ENCODE measurements at places on chromosomes 3 and 15.

DNA sequence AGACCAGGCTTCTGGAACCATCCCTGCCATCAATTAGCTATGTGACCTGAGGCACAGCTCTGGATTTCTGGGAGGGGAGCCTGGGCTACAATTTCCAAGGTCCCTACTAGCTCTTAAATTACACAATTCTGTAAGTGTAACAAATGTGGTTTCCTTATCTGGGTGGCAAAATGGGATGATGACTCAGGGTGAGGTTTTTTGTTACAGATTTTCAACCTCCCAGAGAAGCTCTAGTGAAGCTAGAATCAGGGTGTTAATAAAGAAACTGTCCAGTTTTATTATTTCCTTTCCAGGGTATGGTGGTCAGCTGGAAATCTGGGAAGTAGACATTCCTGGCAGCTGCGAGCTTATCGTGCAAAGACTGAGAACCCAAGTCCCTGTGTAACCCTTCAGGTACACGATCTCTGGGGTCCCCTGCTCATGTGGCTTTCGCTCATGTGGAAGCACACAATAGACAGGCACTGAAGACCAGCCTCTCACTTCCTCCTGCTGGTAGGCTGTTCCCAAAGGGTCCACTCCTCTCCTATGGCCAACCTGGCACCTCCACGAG lies 7.3 kb downstream of the RAB27A start:
- no peak for DNase-seq

GRCh38 chr3:66496746-66497145 lies 4.1 kb downstream of the LRIG1 start:
- DNase-seq, result no peak

DNA sequence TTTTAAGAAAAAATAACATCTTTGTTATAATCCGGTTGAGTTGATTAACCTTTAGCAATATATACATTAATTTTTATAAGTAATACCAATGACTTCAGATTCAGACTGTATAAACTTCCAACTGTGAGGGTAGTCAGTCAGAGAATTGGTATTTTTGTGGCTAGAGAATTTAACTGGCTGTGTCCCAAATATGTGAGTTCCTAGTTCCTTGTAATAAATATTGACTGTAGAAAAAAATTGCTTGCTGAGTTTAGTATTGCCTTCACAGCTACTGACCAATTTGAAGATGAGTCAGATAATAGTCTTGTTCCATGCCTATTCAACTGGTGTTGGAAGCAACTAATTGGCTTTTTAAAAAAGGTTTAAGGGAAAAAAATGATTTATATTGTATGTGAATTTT lies 210.8 kb downstream of the GAP43 start:
- DNase-seq, result peak; percentile 87

GRCh38 chr3:162743091-162743490 lies 1246.5 kb downstream of the OTOL1 start:
- DNase-seq, result no peak

- DNase-seq, result no peak
Measured at GRCh38 chr3:127371334-127371733, 83.5 kb upstream of the PRR20G start.

DNA sequence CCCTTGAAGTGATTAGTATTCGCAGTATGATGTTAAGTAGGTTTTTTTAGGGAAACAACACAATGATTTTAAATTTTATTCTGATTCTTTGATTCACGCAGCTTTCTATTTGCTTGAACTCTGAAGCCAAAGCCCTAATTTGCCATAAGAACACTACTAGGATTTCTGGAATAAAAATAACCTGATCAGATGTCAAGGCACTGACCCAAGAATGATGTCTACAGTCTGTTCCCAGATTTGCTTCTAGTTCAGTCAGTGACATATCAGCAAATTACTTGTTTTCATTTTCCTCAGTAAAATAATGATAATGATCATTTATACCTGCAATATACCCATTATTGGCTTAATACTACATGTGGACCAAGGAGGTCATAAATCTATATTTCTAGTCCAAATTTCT lies 179.5 kb upstream of the EIF1B start:
- DNase-seq, result peak; percentile 44

DNA sequence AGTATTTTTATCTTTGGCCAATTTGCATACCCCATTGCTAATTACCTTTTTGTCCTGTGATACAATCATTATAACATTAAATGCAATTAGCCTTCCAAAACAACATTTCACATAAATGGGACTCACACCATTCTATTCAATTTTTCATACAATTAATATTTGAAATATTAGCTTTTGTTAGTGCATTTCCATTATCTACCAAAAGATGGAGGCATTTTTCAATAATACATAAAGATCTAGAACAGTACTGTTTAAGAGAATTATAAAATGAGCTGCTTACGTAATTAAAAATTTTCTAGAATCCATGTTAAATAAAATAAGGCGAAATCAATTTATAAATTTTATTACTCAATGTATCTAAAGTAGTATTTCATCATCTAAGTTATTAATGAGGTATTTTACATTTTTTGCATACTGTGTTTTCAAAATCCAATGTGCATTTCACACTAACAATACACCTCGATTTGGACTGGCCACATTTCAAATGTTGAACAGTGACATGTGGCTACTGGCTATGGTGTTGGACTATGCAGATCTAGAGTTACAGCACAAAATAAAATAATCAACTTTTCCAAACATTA lies 74.3 kb downstream of the TJP1 start:
- DNase-seq, result no peak

DNA sequence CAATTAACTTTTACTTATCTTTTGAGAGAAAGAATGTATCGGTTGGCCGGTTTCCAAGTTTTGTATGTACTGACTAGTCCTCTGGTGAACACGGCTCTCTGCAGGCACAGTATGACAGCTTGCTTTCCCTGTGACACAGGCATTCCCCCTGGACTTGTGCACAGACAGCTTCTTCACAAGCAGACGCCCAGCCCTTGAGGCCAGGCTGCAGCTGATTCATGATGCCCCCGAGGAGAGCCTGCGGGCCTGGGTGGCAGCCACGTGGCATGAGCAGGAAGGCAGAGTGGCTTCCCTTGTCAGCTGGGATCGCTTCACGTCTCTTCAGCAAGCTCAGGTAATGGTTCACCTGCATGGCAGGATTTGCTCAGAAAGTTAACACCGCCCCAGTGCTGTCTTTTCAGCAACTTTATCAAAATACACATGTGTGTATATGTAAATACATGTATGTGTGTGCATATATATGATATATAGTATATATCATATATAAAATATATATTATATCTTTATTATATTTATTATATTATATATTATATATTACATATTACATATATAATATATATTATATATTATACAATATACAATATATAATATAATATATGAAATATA lies 25.5 kb downstream of the FAN1 start:
- DNase-seq, result no peak

DNA sequence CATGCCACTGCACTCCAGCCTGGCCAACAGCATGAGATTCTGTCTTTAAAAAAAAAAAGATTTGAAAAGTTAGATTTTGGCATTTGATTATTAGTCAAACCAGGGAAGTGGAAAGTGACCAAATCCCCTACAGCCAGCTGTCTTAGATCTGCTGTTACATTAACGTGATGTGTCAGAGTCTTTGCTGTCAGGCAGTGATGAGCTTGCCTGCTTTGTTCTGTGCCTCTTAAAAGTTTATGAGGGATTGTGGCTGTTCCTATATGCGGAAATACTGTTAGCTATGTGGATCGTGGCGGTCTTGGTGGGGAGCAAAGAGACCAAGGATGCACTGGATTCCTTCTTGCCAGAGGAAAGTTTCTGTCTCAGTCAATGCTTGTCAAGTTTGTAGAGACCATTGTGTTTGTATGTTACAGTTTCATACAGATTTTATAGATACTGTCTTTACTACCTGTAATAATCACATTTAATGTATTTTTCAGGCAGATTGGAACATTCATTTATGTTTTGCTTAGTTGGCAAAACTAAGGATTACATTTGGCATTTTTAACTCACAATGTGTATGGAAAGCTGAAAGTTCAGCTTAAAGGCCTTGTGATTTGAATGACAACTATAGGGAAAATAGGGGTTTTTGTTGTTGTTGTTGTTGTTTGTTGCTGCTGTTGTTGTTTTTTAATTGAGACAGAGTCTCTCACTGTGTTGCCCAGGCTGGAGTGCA lies 137.4 kb downstream of the VPS8 start:
- DNase-seq, result no peak

- no peak for DNase-seq
Measured at GRCh38 chr3:67640023-67640660, 14.3 kb downstream of the SUCLG2 start.

DNA sequence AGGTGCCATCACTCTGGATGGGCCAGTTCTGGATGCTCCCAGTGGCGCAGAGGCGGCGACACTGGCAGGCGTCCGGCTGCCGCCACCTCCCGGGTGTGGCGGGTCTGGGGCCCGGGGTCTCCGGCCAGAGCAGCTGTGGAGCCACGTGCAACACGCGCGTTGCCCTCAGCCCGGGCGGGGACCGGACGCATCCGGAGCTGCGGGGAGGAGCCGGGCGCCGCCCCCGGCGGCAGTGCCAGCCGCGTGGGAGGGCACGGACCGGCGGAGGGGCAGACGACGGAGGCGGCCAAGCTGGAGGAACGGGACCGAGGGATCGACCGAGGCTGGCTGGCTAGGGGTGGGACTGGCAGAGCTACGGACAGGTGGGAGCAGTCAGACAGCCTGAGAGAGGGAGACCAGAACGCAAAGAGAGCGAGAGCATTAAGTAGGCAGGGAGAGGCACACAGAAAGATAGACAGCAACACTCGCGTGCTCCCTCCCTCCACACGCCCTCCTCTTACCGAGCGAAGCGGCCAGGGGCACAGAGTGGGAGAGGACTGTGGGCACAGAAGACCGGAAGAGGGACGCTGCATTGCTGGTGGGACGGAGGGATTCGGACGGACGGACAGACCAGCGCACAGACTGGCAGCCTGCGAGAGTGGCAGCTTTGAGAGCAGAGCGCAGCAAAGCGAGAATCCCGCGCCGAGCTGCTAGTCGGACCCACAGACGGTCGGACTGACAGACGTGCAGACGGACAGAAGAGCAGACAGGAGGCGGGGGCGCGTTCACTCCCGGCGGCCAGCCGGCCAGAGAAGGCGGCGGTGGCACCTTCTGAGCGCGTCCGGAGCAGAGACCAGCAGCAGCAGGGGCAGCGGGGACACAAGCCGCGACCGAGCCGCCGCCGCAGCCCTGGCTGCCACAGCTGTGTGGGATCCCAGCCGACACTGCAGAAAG lies at the start of gene ARPP21:
TSS of gene ARPP21 (plus strand) at position 272 of the 933 bp plus-strand sequence. CDS start 42,227 bp downstream, outside the sequence.
- DNase-seq, result peak; percentile 79

GRCh38 chr3:64359735-64360134 lies 134.5 kb upstream of the PRICKLE2 start:
- DNase-seq, result no peak

- DNase-seq, result no peak
Measured at GRCh38 chr3:172188511-172188910, 149.1 kb downstream of the FNDC3B start.

DNA sequence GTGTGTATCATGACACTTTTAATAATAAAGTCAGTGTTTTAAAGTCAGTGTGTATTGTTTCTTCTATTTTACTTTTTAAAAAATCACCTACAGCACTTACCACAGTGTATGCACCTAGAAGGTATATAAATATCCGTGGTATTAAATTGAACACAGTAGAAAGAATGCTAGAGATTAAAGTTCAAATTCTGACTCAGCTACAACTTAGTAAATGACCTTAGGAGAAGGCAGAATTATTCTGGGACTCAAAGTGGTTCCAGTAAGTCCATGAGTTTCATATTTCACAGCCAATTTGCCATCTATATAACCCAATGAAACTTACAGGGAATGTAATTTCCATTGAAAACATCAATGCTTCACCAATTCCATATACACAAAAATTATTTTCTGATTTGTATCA lies 52.7 kb upstream of the MAP4 start:
- DNase-seq, result no peak

DNA sequence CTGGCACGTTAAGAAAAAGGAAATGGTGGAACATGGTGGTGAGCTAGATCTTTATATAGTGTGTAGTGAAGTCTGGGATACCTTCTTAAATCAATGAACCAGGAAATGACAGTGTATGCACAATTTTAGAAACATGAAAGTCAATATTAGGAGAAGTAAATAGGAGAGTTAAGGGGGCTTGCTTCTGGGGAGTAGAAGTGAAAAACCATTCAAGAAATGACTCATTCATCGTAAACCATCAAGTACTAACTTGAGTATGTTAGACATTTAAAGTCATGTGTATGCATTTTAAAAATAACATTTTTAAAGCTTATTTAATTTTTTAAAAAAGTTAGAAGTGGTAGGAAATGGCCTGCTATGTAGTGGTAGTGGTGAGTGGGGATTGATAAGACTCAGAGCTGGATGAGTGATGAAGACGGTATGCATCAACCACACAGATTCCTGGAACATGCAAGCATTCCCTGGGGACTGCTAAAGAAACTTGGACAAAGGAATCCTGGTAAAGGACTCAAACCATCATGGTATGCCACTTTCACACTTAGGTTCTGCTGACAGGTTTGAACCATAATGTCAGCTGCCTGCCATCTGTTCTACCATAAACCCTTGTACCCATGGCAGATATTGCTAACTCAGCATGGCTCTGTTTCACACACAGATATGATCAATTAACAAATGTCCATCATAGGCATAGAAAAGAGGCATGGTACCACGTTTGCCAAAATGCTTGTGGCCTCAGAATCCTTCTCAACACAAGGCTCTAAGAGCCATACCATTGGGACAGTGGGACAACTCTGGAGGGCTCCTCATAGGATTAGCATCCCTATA lies 28.9 kb upstream of the MITF start:
- no peak for DNase-seq

- no peak for DNase-seq
Measured at GRCh38 chr3:183247011-183247589, 6.0 kb upstream of the B3GNT5 start.

- no peak for DNase-seq
Measured at GRCh38 chr3:65779390-65779789, 259.3 kb downstream of the MAGI1 start.

DNA sequence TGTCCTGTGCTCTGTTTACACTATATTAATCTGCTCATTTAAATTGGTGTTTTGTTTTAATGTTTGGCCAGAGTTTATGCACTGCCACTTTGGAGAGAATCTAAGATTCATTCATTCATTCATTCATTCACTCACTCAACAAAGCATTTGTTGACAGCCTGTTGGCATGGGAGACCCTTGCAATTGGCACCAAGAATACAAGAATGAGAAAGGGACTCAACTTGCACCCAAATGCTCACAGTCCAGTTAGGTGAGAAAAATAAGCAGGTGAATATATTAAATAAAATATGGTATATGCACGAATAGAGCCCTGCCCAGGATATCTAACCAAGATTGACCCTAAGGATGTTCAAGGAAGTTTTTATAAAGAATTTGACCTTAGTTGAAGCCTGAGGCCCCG lies 80.4 kb downstream of the TGFBR2 start:
- DNase-seq, result no peak

GRCh38 chr3:157131861-157132260 lies 28.1 kb downstream of the CCNL1 start:
- DNase-seq, result no peak

GRCh38 chr3:119408243-119408950 lies 55.0 kb downstream of the TMEM39A start:
- DNase-seq, result no peak

GRCh38 chr3:164418414-164418813 lies 659.9 kb downstream of the SI start:
- DNase-seq, result no peak

Measured in muscle of back (tissue), 13 donors.